Cardiac muscle cell (in vitro differentiated cells and primary cell): ENCODE measurements at places on chromosomes 6 and 20. TPM values are rescaled to one million over a fixed set of nuclear protein-coding genes. Genes with fewer than 3 reads are reported as not detected.

The LHFPL5 gene
- polyA plus RNA-seq = not detected in 2 replicates

The KIZ gene
- polyA plus RNA-seq = 11.0 and 28.4 TPM in 2 replicates

GRCh38 chr6:21599051-21599696 is 5.6 kb downstream of the SOX4 start:
- DNase-seq = no peak

DNA sequence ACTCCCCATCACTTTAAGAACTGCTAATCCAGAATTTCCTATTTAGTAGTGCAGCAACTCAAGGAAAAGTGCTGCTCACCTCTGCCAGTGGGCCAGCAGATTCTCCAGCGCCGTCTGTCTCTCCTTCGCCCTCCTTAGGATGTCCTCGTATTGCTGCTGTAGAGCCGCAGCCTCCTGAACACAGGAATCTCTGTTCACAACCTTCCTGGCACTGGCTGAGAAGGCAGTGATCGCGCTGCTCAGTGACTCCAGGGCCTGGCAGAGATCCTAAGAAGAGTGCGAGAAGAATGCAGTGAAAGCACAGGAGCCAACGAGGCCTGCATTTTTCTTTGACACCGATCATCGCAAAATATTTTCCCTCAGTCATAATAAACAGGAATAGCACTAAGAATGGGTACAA is 209.0 kb downstream of the SYNE1 start:
- no peak for DNase-seq
